ENCODE measurements at places on chromosomes 4 and X.

DNA sequence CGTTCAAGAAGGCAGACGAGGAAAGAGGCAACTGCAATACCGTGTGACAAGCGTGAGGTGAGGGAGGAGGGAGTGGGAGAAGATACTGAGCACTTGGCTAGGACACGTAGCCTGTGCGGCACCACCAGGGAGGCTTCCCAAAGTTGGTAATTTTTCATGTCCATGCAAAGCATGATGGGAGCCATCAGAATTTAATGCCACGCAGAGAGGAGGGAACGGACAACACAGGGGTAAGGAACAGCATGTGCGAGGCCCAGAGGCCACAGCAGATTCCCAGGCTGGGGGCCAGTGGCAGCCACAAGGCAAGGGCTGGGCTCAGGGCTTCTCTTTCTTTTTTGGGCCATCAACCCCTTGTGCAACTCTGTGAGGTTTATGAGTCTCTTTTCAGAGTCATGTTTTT is 11.0 kb upstream of the CLDN24 start:
- H3K27ac ChIP-seq: no peak overlapping the region
- H3K4me1 ChIP-seq: no peaks in the 10 kb centered on the region
- no peak overlapping the region for H3K4me3 ChIP-seq
- H3K36me3 ChIP-seq: no peaks in the 10 kb centered on the region
- DNase-seq: no peak
- H3K27me3 ChIP-seq: no peaks in the 10 kb centered on the region

- no peak for DNase-seq
- H3K36me3 ChIP-seq: peaks cover 3% of the 10 kb centered on the region
- no peak overlapping the region for H3K27ac ChIP-seq
- peaks cover 13% of the 10 kb centered on the region for H3K4me1 ChIP-seq
- H3K27me3 ChIP-seq: no peaks in the 10 kb centered on the region
Measured at GRCh38 chr4:77762531-77762930, 56.6 kb downstream of the CNOT6L start.

- no peaks in the 10 kb centered on the region for H3K27me3 ChIP-seq
- no peak for DNase-seq
- H3K36me3 ChIP-seq: no peaks in the 10 kb centered on the region
- H3K4me1 ChIP-seq: no peaks in the 10 kb centered on the region
- H3K27ac ChIP-seq: no peak overlapping the region
Measured at GRCh38 chr4:27873596-27873995, 1013.0 kb downstream of the STIM2 start.

DNA sequence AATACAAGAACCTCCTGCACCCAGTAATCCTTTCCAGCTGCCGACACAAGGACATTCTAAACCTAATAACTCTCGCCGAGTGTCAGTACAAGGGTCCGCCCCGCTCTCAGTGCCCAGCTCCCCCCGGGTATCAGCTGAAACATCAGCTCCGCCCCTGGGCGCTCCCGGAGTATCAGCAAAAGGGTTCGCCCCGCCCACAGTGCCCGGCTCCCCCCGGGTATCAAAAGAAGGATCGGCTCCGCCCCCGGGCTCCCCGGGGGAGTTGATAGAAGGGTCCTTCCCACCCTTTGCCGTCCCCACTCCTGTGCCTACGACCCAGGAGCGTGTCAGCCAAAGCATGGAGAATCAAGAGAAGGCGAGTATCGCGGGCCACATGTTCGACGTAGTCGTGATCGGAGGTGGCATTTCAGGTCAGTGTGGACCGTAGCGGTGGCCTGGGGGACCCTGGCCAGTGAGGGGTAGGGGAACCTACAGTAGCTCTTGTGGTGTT is at the start of gene MAOA:
TSS of gene MAOA (plus strand) at position 295 of the 490 bp plus-strand sequence. CDS start at position 338, 43 bp downstream.
- H3K36me3 ChIP-seq: no peaks in the 10 kb centered on the region
- no peaks in the 10 kb centered on the region for H3K27me3 ChIP-seq
- H3K4me1 ChIP-seq: no peaks in the 10 kb centered on the region
- DNase-seq: peak; percentile 26

DNA sequence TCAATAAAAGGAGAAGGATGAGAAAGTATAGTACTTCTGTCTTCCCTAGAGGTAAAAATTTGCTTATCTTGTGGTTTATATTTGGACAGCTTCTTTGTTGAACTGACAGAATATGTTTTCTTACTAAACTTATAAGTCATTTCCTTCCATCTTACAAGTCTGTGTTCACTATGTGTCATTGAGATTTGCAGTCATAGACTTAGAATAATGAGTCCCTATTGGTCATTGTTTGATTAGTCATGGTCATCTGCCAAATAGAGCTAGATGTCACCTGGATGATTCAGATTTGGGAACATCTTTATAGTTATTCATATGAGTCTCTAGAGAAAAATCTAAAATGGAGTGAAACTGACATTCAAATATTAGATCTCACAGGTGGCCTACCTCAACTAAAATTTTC is 51.5 kb downstream of the SPATA18 start:
- no peak for DNase-seq
- H3K4me3 ChIP-seq: no peak overlapping the region
- no peaks in the 10 kb centered on the region for H3K4me1 ChIP-seq
- H3K27me3 ChIP-seq: no peaks in the 10 kb centered on the region
- no peak overlapping the region for H3K27ac ChIP-seq
- H3K36me3 ChIP-seq: no peaks in the 10 kb centered on the region

GRCh38 chr4:2432991-2433530 is 14.3 kb downstream of the CFAP99 start:
- H3K36me3 ChIP-seq: no peaks in the 10 kb centered on the region
- H3K27ac ChIP-seq: no peak overlapping the region
- no peaks in the 10 kb centered on the region for H3K27me3 ChIP-seq
- no peak overlapping the region for H3K4me3 ChIP-seq

DNA sequence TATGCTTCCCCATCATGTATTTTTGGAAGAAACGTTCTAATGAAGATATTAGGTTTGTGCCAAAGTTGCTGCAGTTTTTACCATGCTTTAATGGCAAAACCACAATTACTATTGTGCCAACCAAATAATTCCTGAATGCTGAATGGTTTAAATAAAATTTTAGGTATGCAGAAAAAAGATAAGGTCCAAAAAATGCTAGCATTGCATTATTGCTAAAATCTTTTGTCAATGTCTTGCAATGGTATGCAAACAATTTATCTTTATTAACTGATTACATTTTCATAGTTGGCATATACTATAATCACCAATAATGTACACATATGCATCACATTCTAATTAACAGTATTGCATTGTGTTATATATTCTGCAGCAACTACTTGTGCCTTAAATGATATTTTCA is 1657.4 kb upstream of the IGFBP7 start:
- H3K36me3 ChIP-seq: no peaks in the 10 kb centered on the region
- no peaks in the 10 kb centered on the region for H3K4me1 ChIP-seq
- no peak overlapping the region for H3K4me3 ChIP-seq
- H3K27me3 ChIP-seq: no peaks in the 10 kb centered on the region
- no peak overlapping the region for H3K27ac ChIP-seq
- no peak for DNase-seq

- H3K27ac ChIP-seq: no peak overlapping the region
- H3K36me3 ChIP-seq: no peaks in the 10 kb centered on the region
- no peaks in the 10 kb centered on the region for H3K27me3 ChIP-seq
- no peak for DNase-seq
Measured at GRCh38 chr4:21876711-21877110, 71.9 kb downstream of the KCNIP4 start.

GRCh38 chr4:37816719-37817118 is 9.8 kb upstream of the PGM2 start:
- H3K4me3 ChIP-seq: no peak overlapping the region
- peaks cover 21% of the 10 kb centered on the region for H3K4me1 ChIP-seq
- H3K36me3 ChIP-seq: no peaks in the 10 kb centered on the region
- no peak for DNase-seq

- no peaks in the 10 kb centered on the region for H3K4me1 ChIP-seq
- no peaks in the 10 kb centered on the region for H3K36me3 ChIP-seq
- H3K4me3 ChIP-seq: no peak overlapping the region
- H3K27me3 ChIP-seq: no peaks in the 10 kb centered on the region
- no peak for DNase-seq
- H3K27ac ChIP-seq: no peak overlapping the region
Measured at GRCh38 chr4:72374159-72374558, 194.9 kb downstream of the ADAMTS3 start.

- H3K27ac ChIP-seq: no peak overlapping the region
- DNase-seq: no peak
- H3K4me1 ChIP-seq: no peaks in the 10 kb centered on the region
- H3K4me3 ChIP-seq: no peak overlapping the region
- no peaks in the 10 kb centered on the region for H3K36me3 ChIP-seq
Measured at GRCh38 chr4:150501009-150501727, 80.8 kb upstream of the MAB21L2 start.

DNA sequence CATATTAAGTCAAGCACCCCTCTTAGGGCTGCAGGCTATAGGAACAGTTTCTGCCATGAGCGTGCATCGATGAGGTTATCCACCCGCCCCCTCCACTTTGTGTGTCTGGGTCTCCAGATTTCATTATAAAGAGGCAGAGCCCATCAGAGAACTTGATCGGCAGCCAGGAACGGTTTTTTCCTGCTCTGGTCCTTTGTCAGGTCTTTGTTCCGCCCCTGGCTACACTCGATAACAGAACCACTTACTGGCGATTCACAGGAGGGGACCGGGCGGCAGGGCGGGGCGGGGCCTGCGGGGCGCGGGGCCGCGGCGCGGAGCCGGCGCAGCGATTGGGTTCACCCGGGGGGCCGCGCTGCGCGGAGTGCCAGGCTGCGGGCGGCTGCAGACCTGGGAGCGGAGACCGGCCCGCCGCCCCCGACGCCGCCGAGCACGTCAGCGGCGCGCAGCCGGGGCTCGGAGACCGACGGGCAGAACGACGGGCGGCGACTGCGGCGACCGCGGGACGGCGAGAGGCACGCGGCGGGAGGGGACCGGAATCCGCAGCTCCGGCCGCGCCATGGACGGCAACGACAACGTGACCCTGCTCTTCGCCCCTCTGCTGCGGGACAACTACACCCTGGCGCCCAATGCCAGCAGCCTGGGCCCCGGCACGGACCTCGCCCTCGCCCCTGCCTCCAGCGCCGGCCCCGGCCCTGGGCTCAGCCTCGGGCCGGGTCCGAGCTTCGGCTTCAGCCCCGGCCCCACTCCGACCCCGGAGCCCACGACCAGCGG is at the start of gene SLC10A4:
TSS of gene SLC10A4 (plus strand) at position 338 of the 771 bp plus-strand sequence. CDS start at position 557, 219 bp downstream.
- H3K4me3 ChIP-seq: no peak within 1 kb of the TSS
- H3K4me1 ChIP-seq: peaks cover 5% of the 10 kb centered on the region
- H3K36me3 ChIP-seq: no peaks in the 10 kb centered on the region
- no peak within 1 kb of the TSS for H3K27ac ChIP-seq
- no peak for DNase-seq
- H3K27me3 ChIP-seq: peaks cover 32% of the 10 kb centered on the region

- no peaks in the 10 kb centered on the region for H3K4me1 ChIP-seq
- no peak overlapping the region for H3K27ac ChIP-seq
- no peaks in the 10 kb centered on the region for H3K27me3 ChIP-seq
- H3K4me3 ChIP-seq: no peak overlapping the region
- no peaks in the 10 kb centered on the region for H3K36me3 ChIP-seq
Measured at GRCh38 chr4:40164459-40164858, 32.4 kb upstream of the RHOH start.

DNA sequence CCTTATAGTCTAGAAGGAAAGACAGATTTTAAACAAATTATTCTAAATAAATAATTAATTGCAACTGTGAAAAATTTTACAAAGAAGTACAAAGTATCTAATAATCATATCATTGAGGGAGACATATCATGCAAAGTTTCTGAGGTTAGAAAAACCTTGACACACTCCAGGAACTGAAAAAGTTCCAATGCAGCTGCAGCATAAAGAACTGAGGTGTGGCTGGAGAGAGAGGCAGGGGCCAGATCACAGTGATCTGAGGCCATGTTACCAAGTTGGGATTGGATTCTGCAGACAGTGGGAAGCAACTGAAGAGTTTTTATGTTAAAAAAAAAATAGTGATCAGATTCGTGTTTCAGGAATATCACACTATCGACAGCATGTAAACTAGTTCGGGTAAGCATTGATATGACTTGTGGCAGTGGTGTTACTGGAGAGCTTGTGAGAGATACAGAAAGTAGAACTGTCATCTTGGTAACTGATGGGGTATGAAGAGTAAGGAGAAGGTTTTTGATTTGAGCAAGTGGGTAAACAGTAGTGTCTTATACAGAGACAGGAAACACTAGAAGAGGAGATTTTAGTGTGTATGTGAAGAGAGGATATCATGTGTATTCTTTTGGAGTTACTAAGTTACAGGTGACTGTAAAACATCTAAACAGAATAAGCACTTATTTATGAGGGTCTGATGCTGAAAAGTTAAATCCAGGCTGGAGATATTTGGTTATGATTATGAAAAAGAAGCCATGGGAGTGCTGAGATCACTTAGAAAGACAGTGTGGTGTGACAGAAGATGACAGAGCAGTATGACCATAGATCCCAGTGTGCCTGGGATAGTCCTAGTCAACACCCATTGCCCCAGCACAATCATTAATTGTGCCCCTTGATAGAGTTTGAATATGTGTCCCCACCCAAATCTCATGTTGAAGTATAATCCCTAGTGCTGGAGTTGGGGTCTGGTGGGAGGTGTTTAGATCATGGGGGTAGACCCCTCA is 15.6 kb upstream of the SPRY1 start:
- H3K27ac ChIP-seq: no peak overlapping the region
- H3K36me3 ChIP-seq: no peaks in the 10 kb centered on the region
- H3K4me1 ChIP-seq: no peaks in the 10 kb centered on the region

- no peak overlapping the region for H3K4me3 ChIP-seq
- no peaks in the 10 kb centered on the region for H3K27me3 ChIP-seq
Measured at GRCh38 chr4:74624351-74625151, 169.8 kb downstream of the BTC start.

- no peak overlapping the region for H3K4me3 ChIP-seq
- no peaks in the 10 kb centered on the region for H3K4me1 ChIP-seq
- DNase-seq: no peak
- no peak overlapping the region for H3K27ac ChIP-seq
- H3K36me3 ChIP-seq: no peaks in the 10 kb centered on the region
Measured at GRCh38 chrX:63426519-63426918, 75.4 kb upstream of the SPIN4 start.

GRCh38 chrX:6980981-6981380 is 166.5 kb upstream of the STS start:
- no peak overlapping the region for H3K27ac ChIP-seq
- DNase-seq: no peak
- H3K27me3 ChIP-seq: no peaks in the 10 kb centered on the region
- no peaks in the 10 kb centered on the region for H3K36me3 ChIP-seq
- H3K4me1 ChIP-seq: no peaks in the 10 kb centered on the region
- H3K4me3 ChIP-seq: no peak overlapping the region

DNA sequence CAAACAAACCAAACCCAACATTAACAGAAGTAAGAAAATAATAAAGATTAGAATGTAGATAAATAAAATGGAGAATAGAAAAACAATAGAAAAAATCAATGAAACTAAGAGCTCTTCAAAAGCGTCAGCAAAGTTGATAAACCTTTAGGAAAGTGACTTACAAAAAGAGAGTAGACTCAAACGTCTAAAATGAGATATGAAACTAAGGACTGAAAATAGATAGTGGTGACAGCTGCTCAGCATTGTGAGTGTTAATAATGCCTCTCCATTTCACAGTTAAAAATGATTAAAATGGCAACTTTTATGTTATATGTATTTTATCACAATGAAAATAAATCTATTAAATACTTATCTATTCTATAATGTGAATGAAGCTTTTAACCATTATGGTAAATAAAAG is 125.7 kb upstream of the CPXCR1 start:
- no peak overlapping the region for H3K4me3 ChIP-seq
- no peaks in the 10 kb centered on the region for H3K4me1 ChIP-seq
- H3K27ac ChIP-seq: no peak overlapping the region
- no peaks in the 10 kb centered on the region for H3K27me3 ChIP-seq

GRCh38 chrX:103730796-103731493 is 20.2 kb downstream of the TMEM31 start:
- no peaks in the 10 kb centered on the region for H3K4me1 ChIP-seq
- no peak overlapping the region for H3K4me3 ChIP-seq
- H3K36me3 ChIP-seq: no peaks in the 10 kb centered on the region
- no peak overlapping the region for H3K27ac ChIP-seq

All from CD8-positive, alpha-beta memory T cell (primary cell).